ENCODE measurements at places on chromosomes 5 and 9.

- DNase-seq: no peak
These were observed 532.4 kb upstream of the ITGA1 start for GRCh38 chr5:52255308-52255707.

GRCh38 chr5:31372124-31372523 is 159.8 kb downstream of the DROSHA start:
- DNase-seq: no peak

DNA sequence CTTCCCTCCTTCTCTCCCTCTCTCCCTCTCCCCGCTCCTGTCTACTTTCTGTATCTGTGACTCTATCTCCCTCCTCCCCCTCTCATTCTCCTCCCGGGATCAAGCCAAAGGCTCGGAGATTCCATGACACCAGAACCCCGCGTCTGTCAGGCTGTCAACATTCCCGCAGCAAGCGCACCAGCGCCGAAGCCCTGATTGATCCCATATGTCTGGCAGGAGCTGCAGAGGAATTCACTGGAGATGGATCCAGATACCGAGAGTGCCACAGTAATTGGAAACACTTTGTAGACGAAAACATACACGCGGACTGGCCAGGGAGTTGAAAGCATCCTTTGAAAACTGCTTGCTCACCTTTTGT is 300 bp upstream of the SVEP1 start:
- DNase-seq: no peak

GRCh38 chr5:100479079-100479688 is 56.0 kb upstream of the FAM174A start:
- no peak for DNase-seq

GRCh38 chr9:18330401-18331309 is 143.3 kb upstream of the ADAMTSL1 start:
- no peak for DNase-seq

DNA sequence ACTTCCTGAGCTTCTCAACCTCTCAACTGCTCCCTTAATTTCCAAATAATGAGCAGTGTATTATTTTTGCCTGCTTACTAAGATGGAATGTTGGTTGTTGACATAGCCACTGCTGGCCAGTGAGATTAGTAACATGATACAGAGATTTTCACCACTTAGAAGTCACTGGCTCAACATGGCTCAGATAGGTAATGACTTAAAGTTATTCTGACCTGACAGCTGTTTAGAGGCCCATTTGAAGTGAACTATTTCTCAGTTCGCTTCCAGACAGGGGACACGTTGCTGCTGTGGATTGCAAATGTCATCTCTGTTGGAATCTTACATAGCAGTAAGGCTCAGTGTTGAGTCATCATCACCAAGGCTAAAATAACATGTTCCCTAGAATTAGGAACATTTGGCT is 490.2 kb downstream of the TLE4 start:
- no peak for DNase-seq

Data from stimulated activated CD4-positive, alpha-beta T cell treated with anti-CD3 and anti-CD28 coated beads, Interleukin-15, amount 100 ng/mL, for 1 hour (primary cell).